Psoas muscle (tissue), 8 donors: ENCODE measurements at places on chromosomes 5 and 9.
A peak's percentile ranks its signal among the peaks of the same experiment; 100 is the strongest.

DNA sequence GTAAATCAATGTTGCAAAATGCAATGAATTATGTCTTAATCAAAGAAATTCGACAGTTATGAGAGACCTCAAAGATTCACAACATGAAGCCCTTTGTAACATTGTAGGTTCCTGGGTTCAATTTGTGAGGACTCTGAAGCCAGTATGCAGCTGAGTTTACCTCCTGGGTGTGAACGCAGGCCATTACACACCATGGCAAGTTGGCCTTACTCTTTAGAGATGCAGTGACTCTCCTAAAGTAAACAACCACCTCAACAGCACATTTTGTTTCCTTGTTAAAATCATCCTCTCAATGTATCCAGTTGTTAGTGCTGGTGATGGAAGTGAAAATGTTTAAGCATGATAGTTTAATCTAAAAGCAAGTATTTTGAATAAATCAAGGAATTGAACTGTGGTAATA is 73.8 kb downstream of the JAKMIP2 start:
- no peak for DNase-seq

- DNase-seq, result no peak
Observed at GRCh38 chr5:80568251-80568650, 1.8 kb downstream of the ANKRD34B start.

GRCh38 chr9:129602598-129603415 is 18.1 kb downstream of the C9orf50 start:
- DNase-seq, result no peak

- DNase-seq, result peak; percentile 35
Observed at GRCh38 chr9:129394061-129394885, 216.2 kb upstream of the IER5L start.

- DNase-seq, result peak; percentile 60
Observed at GRCh38 chr5:170597109-170597751, 93.4 kb downstream of the KCNIP1 start.

GRCh38 chr5:151233616-151234085 is 9.8 kb upstream of the CCDC69 start:
- DNase-seq, result no peak

GRCh38 chr5:131746423-131746822 is 50.4 kb downstream of the FNIP1 start:
- no peak for DNase-seq

DNA sequence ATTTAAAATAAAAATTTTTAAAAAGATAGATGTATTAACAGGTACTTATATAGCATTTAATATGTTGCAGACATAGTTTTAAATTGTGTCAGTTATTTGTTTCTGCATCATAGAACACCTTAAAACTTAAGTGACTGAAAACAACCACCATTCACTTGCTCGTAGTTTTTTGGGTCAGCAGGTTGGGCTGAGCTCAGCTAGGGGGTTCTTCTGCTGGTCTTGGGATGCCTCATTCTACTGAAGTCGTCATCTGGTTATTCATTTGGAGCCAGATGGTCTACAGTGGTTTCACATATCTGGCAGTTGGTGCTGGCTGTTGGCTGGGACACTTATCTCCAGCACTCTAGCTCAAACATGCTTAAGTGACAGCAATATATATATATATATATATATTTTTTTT is 29.6 kb downstream of the PSAT1 start:
- no peak for DNase-seq

DNA sequence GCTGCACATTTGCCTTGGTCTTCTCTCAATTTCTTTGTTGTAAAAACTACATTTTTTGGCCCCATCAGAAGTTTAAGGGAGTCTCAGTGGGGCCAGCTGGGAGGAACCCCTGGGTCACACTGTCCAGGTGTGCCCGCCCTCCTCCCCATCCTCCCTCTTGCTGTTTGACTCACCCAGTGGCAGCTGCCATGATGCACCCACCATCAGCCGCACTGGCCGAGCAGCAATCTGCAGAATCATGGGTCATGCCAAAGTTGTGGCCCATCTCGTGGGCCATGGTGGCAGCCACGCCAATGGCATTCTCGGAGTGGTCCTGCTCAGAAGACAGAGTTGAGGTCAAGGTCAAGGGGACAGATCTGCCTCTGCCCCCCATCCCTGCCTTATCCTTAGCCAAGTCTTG is 45.5 kb downstream of the NIPAL4 start:
- DNase-seq, result no peak

DNA sequence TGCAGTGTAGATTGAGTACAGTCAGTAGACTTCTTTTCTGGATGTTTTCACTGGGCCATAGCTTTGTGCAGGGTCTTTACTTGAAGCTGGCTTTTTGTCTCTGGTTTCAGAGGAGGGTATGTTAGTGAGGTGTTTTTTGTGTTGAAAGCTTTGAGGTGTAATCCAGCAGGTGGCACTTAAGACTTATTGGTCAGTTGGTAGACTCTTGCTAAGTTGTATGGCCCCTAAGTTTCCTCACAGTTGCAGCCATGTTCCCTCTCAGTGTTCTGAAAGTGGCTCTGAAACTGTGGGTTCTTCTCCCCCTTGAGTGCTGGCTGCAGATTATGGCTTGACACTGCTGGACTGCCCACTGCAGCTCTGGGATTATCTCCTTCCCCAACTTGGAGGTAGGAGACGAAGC is 55.7 kb upstream of the SLC44A1 start:
- DNase-seq, result no peak

- DNase-seq, result peak; percentile 26
Observed at GRCh38 chr9:131868766-131869165, 128.9 kb upstream of the RAPGEF1 start.

GRCh38 chr5:22242532-22242931 is 610.6 kb downstream of the CDH12 start:
- no peak for DNase-seq

DNA sequence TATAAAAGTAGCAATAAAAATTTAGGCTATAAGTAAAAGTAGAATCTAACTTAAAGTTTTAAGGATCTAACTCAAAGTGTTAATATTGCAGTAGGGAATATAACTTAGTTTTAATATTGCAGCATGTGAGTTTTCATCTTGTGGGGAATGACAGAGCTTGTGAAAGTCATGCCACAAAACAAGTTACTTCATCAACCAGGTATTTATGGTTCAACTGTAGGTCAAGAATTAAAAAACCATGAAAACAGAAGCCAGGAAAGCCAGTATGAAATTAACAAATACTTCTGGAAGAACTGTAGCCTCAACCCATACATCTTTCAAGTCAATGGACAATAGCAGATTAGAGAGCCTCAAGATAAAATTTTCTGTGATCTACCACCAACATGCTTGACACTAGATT is 19.0 kb downstream of the HMGCS1 start:
- DNase-seq, result no peak

DNA sequence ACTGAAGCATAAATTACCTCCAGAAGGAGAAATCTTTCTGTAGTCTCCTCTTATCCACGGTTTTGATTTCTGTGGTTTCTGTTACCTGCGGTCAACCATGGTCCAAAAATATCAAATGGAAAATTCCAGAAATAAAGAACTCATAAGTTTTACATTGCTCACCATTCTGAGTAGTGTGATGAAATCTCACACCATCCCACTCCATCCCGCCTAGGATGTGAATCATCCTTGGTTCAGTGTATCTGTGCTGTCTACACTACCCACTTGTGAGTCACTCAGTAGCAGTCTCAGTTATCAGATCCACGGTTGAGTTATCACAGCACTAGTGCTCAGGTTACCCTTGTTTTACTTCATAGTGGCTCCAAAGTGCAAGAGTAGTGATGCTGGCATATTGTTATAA is 371.2 kb downstream of the NFIB start:
- no peak for DNase-seq

GRCh38 chr5:110297152-110297670 is 429.3 kb downstream of the TMEM232 start:
- no peak for DNase-seq

GRCh38 chr5:12277504-12278192 is 373.4 kb upstream of the CTNND2 start:
- no peak for DNase-seq

DNA sequence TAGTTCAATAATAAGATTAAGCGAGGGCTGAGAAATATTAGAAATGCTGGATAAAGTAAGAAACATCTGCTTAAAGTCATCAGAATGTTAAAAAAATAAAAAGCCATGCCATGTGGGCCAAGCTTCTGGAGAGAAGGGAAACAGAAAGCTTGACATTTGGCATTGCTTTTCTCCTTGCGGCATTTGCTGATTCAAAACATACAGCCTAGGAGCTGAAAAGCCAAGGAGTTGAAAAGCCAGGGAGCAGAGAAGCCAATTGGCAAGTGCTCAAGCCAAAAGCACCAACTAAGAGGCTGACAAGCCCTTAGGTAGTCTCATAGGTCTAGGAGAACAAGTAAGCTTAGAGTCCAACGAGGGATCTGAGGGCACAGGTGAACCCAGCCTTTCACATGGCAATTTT is 754.3 kb downstream of the TLE4 start:
- DNase-seq, result no peak

DNA sequence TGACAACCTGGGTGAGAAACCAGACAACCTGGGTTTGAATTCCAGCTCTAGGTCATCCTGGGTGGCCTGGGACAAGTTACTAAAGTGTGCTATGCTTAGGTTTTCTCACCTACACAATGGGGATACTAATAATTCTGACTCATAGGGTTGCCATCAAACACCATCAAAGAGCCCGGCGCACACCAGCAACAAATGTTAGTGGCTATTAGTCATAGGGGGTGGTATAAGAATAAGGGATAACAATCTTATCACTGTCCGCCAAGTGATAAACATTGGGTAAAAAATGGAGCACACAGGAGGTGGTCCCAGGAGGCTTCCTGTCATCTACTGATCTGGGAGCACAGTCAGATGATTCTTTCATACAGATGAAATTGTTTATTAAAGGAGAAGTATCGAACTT is 61.4 kb upstream of the AFAP1L1 start:
- no peak for DNase-seq

- no peak for DNase-seq
Observed at GRCh38 chr9:121173501-121173900, 28.2 kb downstream of the RAB14 start.

- DNase-seq, result no peak
Observed at GRCh38 chr9:99399474-99399873, 177.4 kb downstream of the SEC61B start.

GRCh38 chr5:93331863-93332262 is 249.2 kb downstream of the NR2F1-AS1 start:
- DNase-seq, result no peak

DNA sequence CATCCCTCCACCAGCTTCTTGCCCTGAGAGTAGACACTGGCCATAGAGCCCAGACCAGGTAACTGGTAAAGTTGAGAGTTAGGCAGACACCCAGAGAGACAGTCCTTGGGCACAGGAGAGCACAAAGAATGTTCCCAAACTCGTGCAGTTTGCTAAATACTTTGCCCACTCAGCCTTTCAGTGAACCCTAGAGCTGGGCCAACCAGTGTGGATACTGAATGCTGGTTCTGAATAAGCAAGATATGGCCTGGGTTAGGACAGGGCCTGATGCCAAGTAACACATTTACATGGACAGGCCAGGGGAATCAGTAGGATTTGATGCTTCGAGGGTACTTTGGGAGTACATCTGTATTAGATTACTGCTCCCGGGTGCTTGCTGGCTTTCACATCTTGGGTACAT is 185.4 kb downstream of the SH3GL2 start:
- no peak for DNase-seq

GRCh38 chr9:98225015-98225442 is 30.4 kb downstream of the TBC1D2 start:
- DNase-seq, result no peak

DNA sequence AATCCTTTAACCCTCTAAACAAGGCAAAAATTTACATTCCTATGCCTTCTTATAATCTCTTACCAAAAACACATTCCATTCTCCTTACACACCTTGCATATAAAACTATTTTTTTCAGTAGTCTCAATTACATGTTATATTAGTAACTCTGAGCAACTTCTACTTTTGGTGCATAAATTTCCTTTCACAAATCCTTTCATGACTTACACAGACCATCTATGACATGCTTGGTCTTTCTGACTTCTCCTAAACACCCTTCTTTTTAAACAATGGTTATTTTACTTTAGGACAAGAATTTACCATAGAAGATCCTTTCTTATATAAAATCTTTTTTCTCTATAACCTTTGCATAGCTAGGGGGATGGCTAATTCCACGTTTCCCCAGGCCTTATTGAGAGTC is 208.0 kb upstream of the ARRDC3 start:
- no peak for DNase-seq

DNA sequence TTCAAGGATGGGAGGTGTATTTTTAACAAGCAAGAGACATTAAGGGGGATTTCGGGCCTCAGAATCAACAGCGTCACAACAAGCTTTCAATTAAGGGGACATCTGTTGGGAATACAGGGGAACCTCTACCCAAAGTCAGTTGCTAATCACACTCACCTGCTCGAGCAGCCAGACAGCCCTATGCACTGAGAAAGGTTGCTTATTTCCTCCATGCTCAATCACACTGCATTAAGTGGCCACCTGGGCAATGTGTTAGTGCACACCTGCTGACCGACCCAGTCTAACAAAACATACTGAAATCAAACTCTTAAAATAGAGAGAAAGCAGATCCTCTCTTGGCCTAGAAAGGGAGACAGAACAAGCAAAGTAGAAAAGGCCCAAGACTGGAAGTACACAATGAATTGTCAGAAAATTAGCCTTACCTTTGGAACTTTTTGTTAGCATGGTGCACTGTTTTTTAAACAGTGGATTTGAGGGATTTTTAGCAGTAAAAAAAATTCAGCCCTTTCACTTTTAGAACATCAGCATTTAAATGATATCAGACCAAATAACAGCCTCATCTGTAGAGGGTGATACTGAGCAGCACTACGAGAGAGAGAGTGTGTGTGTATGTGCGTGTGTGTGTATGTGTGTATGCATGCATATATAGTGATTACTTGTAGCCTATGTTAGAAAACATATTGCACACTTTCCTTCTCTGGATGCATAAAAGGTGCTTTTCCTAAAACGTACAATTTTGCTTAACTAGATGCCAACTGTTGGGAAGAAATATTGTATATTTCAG is 1118.6 kb upstream of the DMAC1 start:
- no peak for DNase-seq

DNA sequence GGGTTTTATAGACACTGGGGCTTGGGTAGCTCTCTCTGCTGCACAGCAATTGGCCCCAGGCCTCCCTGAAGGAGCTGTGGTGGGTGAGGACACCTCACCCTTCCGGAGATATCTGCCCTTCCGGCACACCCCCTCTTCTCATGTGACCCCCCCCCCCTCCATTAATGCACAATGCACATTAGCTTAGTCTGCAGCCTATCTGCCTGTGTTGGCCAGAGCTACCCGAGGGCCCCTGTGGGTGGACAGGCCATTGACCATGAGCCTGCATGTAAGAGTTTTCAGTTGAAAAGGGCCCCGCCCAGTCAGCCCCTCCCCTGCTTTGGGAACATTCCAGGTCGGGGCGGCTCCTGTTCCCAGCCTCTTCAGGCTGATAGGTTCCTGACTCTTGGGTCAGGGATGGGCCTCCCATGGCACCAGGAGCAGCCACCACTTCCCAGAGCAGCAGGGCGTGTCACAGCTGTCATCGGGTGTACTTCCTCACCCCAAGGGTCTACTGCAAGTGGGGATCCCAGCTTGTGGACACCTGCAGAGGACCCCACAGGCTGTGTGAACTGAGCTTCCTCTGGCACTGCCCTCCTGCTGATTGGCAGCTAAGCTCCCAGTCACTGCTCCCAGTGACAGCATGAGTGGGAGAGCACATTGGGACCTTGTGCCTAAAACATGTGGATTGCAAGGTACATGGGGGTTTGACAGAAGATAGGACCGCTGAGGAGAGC is 17.8 kb downstream of the PHF2 start:
- peak; percentile 62 for DNase-seq

- DNase-seq, result no peak
Observed at GRCh38 chr5:27489701-27490100, 451.3 kb upstream of the CDH9 start.
